ENCODE measurements at places on chromosomes 12 and 14. TPM values are rescaled to one million over a fixed set of nuclear protein-coding genes. Genes with fewer than 3 reads are reported as not detected.

Gene VWF
- total RNA-seq: not detected

Gene A2M
- total RNA-seq: not detected

Gene EML1
- total RNA-seq: not detected

Gene ZBTB1
- 86.1 TPM for total RNA-seq

Gene CLEC4E
- not detected for total RNA-seq

Gene PLEKHH1
- 0.63 TPM for total RNA-seq

Gene TMPRSS12
- not detected for total RNA-seq

Gene FAM234B
- 5.2 TPM for total RNA-seq

Gene SOAT2
- total RNA-seq: 1.5 TPM

Gene HOXC6
- not detected for total RNA-seq

- no peaks in the 10 kb centered on the region for H3K36me3 ChIP-seq
- H3K4me1 ChIP-seq: no peaks in the 10 kb centered on the region
- DNase-seq: no peak
- H3K27ac ChIP-seq: no peak overlapping the region
- no peak overlapping the region for H3K4me3 ChIP-seq
- peaks cover 9% of the 10 kb centered on the region for H3K27me3 ChIP-seq
Observed at GRCh38 chr12:44976246-44976645, 74.7 kb downstream of the DBX2 start.

DNA sequence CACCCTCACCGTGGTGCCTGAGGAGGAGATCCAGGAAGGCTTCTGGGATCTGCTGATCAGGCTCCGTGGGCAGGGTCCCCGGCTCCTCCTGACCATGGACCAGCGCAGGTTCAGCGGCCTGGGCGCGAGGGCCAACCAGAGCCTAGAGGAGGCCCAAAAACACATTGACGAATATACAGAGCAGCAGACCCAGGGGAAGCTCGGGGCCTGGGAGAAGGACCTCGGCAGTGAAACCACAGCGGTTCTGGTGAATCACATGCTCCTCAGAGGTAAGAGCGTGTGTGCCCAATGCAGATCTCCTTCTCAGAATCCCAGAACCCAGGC is 29.4 kb downstream of the SERPINA3 start:
- no peak for DNase-seq
- no peak overlapping the region for H3K27ac ChIP-seq
- H3K36me3 ChIP-seq: no peaks in the 10 kb centered on the region
- no peaks in the 10 kb centered on the region for H3K27me3 ChIP-seq

DNA sequence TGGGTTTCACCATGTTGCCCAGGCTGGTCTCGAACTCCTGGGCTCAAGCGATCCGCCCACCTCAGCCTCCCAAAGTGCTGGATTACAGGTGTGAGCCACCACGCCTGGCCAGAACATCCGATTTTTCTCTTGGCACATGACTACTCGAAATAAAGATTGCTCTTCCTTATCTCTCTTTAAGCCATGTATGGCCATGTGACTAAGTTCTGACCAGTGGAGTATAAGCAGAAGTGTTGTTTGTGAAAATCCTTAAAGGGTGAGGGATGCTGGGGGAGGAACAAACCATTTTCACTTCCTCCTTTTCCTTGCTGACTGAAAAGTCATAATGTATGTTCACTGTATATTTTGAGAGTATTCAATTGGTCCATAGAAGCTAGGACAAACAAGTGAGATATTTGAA is 50.7 kb upstream of the ATF7IP start:
- DNase-seq: no peak
- no peak overlapping the region for H3K27ac ChIP-seq
- H3K27me3 ChIP-seq: no peaks in the 10 kb centered on the region
- no peaks in the 10 kb centered on the region for H3K4me1 ChIP-seq
- no peaks in the 10 kb centered on the region for H3K36me3 ChIP-seq

- no peaks in the 10 kb centered on the region for H3K27me3 ChIP-seq
- no peaks in the 10 kb centered on the region for H3K36me3 ChIP-seq
- no peak for DNase-seq
- no peak overlapping the region for H3K27ac ChIP-seq
- no peak overlapping the region for H3K4me3 ChIP-seq
- H3K4me1 ChIP-seq: no peaks in the 10 kb centered on the region
Observed at GRCh38 chr12:85834378-85834777, 1.8 kb downstream of the RASSF9 start.

GRCh38 chr12:81585787-81586186 is 173.4 kb downstream of the PPFIA2 start:
- H3K27ac ChIP-seq: no peak overlapping the region
- no peaks in the 10 kb centered on the region for H3K27me3 ChIP-seq
- H3K36me3 ChIP-seq: no peaks in the 10 kb centered on the region
- H3K4me3 ChIP-seq: no peak overlapping the region
- no peak for DNase-seq

DNA sequence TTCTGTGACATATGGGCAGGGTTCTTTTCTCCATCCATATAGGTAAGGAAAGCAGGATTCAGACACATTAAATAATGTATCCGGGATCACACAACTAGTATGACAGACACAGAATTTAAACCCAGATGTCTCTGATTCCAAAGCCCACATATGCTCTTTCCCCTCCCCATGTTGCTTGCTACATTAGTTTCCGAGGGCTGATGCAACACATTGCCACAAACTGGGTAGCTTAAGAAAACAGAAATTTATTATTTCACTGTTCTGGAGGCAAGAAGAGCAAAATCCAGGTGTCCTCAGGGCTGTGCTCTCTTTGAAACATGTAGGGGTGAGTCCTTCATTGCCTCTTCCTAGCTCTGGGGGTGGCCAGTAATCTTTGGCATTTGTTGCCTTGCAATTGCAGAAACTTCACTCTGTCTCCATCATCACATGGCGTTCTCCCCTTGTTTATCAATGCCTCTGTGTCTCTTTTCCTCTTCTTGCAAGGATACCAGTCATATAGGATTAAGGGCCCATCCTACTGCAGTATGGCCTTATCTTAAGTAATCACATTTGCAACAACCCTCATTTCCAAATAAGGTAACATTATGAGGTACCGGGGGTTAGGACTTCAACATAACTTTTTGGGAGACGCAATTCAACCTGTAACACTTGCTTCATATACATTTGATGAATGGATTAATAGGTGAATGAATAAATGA is 83.0 kb upstream of the CCND2 start:
- H3K27me3 ChIP-seq: peaks cover 4% of the 10 kb centered on the region
- H3K36me3 ChIP-seq: no peaks in the 10 kb centered on the region
- H3K4me3 ChIP-seq: no peak overlapping the region
- no peaks in the 10 kb centered on the region for H3K4me1 ChIP-seq
- no peak for DNase-seq

- no peak overlapping the region for H3K27ac ChIP-seq
- peaks cover 20% of the 10 kb centered on the region for H3K4me1 ChIP-seq
- no peaks in the 10 kb centered on the region for H3K27me3 ChIP-seq
- no peak for DNase-seq
- H3K4me3 ChIP-seq: no peak overlapping the region
- peaks cover 52% of the 10 kb centered on the region for H3K36me3 ChIP-seq
Observed at GRCh38 chr12:68831751-68832503, 23.9 kb downstream of the MDM2 start.

DNA sequence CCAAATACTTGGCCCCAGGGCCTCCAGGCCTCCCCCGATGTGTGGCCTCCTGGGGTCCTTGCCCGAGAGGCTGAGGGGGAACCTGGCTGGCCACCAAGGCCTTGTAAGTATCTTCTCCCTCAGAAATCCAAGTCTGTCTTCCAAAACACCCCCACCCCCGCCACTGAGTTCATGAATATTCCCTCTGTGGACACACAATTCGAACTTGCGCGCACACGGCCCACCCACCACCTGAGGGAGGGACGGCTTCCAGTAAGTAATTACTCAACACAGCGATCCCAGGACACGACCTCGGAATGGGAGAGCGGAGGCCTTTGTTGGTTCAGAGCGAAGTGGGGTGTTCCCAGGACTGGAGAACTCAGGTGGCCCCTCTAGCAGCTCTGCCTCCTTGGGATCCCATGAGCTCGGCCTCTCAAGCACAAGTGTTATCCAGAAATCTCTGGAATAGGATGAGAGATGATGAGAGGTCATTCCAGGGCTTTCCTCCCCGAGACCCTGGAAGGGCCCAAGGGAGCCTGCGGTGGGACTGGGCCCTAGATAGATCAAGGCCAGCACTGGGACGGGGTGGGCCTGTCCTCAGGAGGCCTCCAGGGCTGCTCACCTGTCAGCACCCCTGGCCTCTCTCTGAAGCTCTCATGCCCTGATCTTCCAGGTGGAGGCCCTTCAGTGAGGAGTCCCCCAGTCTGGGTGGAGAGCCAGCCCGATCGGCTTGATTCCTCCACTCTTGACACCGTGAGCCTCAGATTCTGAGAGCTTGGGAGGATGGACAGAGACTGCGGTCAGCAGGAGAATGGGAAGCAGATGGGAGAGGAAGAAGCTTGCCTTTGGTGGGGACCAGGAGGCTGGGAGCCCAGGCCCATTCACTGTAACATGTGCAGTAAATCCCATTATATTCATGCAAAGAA is 219.0 kb upstream of the RTL1 start:
- no peak overlapping the region for H3K4me3 ChIP-seq
- H3K4me1 ChIP-seq: peaks cover 9% of the 10 kb centered on the region
- no peak overlapping the region for H3K27ac ChIP-seq

DNA sequence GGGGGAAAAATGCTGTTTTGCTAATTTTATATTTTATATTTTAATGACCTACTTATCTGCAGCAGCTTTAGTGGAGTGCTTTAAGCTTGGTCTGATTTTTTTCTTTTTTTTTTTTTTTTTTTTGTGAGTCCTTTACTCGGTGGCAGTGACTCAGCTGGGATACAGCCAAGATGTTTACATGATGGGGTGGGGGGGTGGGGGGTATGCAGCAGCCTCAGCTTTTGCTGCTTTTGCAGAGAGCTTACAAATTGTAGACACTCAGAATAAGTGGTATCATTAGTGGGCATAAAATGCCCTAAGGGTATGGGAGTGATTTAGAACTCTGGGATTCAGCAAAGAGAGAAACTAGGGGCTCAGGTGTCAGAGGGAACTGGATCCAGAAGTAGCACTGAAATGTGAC is 38.2 kb upstream of the ARHGAP5 start:
- peaks cover 9% of the 10 kb centered on the region for H3K4me1 ChIP-seq
- H3K36me3 ChIP-seq: no peaks in the 10 kb centered on the region
- no peak for DNase-seq
- peaks cover 6% of the 10 kb centered on the region for H3K27me3 ChIP-seq

- no peak overlapping the region for H3K27ac ChIP-seq
- no peak overlapping the region for H3K4me3 ChIP-seq
- H3K4me1 ChIP-seq: no peaks in the 10 kb centered on the region
- DNase-seq: no peak
- H3K36me3 ChIP-seq: no peaks in the 10 kb centered on the region
Observed at GRCh38 chr14:106585692-106586091, 1059.3 kb downstream of the TMEM121 start.

GRCh38 chr14:77457522-77458248 is at the start of the genes AHSA1 and VIPAS39:
TSS of gene AHSA1 (plus strand) at chr14:77458093. CDS start at chr14:77458190, 97 bp downstream.
TSS of gene VIPAS39 (minus strand) at chr14:77457601. CDS start at chr14:77454102, 3,499 bp downstream.
- peaks cover 33% of the 10 kb centered on the region for H3K4me1 ChIP-seq
- H3K27ac ChIP-seq: peak within 1 kb of the TSS; percentile 99
- no peaks in the 10 kb centered on the region for H3K27me3 ChIP-seq
- peaks cover 40% of the 10 kb centered on the region for H3K36me3 ChIP-seq
- H3K4me3 ChIP-seq: peak within 1 kb of the TSS; percentile 100
- DNase-seq: peak; percentile 97

GRCh38 chr14:102805371-102805891 is 28.2 kb downstream of the TRAF3 start:
- peak; percentile 69 for DNase-seq
- peak overlapping the region; percentile 94 for H3K27ac ChIP-seq
- peaks cover 62% of the 10 kb centered on the region for H3K4me1 ChIP-seq

DNA sequence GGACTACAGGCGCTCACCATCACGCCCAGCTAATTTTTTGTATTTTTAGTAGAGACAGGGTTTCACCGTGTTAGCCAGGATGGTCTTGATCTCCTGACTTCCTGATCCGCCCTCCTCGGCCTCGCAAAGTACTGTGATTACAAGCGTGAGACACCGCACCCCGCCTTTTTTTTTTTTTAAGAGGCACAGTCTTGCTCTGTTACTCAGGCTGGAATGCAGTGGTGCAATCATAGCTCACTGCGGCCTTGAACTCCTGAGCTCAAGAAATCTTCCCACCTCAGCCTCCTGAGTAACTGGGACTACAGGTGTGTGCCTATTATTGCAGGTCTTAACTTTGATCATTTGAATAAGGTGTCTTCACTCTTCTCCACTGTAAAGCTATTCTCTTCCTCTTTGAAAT is 5.3 kb upstream of the GLTP start:
- H3K27me3 ChIP-seq: peaks cover 11% of the 10 kb centered on the region
- no peak overlapping the region for H3K4me3 ChIP-seq
- peaks cover 52% of the 10 kb centered on the region for H3K4me1 ChIP-seq
- no peak for DNase-seq
- H3K27ac ChIP-seq: no peak overlapping the region

GRCh38 chr12:126742241-126742641 is 1524.7 kb upstream of the TMEM132C start:
- no peak overlapping the region for H3K27ac ChIP-seq
- H3K4me3 ChIP-seq: no peak overlapping the region
- no peak for DNase-seq
- H3K36me3 ChIP-seq: no peaks in the 10 kb centered on the region
- H3K4me1 ChIP-seq: no peaks in the 10 kb centered on the region

DNA sequence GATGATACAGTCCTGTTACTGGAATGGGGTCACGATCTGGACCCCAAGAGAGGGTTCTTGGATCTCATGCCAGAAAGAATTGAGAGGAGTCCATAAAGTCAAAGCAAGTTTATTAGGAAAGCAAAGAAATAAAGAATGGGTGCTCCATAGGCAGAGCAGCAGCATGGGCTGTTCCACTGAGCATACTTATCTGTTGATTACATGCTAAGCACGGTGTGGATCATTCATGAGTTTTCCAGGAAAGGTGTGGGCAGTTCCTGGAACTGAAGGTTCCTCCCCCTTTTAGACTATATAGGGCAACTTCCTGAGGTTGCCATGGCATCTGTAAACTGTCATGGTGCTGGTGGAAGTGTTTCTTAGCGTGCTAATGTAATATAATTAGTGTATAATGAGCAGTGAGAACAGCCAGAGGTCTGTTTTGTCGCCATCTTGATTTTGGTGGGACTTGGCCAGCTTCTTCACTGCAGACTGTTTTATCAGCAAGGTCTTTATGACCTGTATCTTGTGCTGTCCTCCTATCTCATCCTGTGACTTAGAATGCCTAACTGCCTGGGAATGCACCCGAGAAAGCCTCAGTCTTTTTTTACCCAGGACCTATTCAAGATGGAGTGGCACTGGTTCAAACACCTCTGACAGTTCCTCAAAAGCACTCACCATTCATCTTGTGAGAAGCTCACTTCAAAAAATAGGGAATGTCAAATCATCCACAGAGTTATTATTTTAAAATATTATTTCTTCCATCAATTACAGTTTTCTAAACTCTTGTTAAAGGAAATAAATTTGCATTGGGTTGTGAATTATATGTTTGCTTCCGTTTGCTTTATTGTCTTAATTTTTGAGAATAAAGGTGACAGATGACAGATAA is 1358.8 kb upstream of the TMEM132C start:
- no peak overlapping the region for H3K4me3 ChIP-seq
- DNase-seq: peak; percentile 20
- peaks cover 2% of the 10 kb centered on the region for H3K4me1 ChIP-seq

Measured in activated CD4-positive, alpha-beta memory T cell treated with anti-CD3 and anti-CD28 coated beads, Interleukin-2, amount 10 ng/mL, durations not matched to agents 7 days and 5 days (primary cell).